Esophagus squamous epithelium (tissue), 5 donors: ENCODE measurements at places on chromosomes 1 and 21. TPM values are rescaled to one million over a fixed set of nuclear protein-coding genes. Genes with fewer than 3 reads are reported as not detected.
A peak's percentile ranks its signal among the peaks of the same experiment; 100 is the strongest.

TMEM79 gene
- 64.9 TPM for total RNA-seq

- H3K27ac ChIP-seq, result no peak overlapping the region
- no peak for DNase-seq
- no peaks in the 10 kb centered on the region for H3K27me3 ChIP-seq
- no peak overlapping the region for H3K4me3 ChIP-seq
- H3K36me3 ChIP-seq, result no peaks in the 10 kb centered on the region
- H3K4me1 ChIP-seq, result no peaks in the 10 kb centered on the region
These were observed 6.8 kb downstream of the TENT5C start for GRCh38 chr1:117612517-117613248.

DNA sequence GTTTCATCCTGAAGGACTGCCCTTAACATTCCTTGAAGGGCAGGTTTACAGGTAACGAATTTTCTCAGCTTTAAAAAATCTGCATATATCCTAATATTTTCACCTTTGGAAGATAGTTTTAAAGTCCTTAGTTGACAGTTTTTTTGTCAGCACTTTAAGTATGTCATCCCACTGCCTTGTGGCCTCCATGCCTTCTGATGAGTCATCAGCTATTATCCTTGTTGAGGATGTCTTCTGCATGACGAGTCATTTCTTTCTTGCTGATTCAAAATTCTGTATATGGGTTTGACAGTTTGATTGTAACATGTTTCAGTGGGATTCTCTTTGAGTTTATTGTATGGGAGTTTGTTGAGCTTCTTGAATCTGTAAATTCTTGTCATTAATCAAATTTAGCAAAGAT lies 500.6 kb downstream of the DISC1 start:
- no peaks in the 10 kb centered on the region for H3K4me1 ChIP-seq
- H3K27me3 ChIP-seq, result no peaks in the 10 kb centered on the region
- H3K27ac ChIP-seq, result no peak overlapping the region
- H3K4me3 ChIP-seq, result no peak overlapping the region
- H3K36me3 ChIP-seq, result no peaks in the 10 kb centered on the region
- no peak for DNase-seq

GRCh38 chr1:154975409-154976059 lies 1.1 kb downstream of the CKS1B start:
- H3K27me3 ChIP-seq, result no peaks in the 10 kb centered on the region
- peaks cover 27% of the 10 kb centered on the region for H3K36me3 ChIP-seq
- no peak for DNase-seq
- peak overlapping the region; percentile 96 for H3K27ac ChIP-seq
- peaks cover 54% of the 10 kb centered on the region for H3K4me1 ChIP-seq

- no peaks in the 10 kb centered on the region for H3K36me3 ChIP-seq
- H3K4me1 ChIP-seq, result peaks cover 22% of the 10 kb centered on the region
- peak overlapping the region; percentile 10 for H3K27ac ChIP-seq
- H3K27me3 ChIP-seq, result peaks cover 15% of the 10 kb centered on the region
- no peak overlapping the region for H3K4me3 ChIP-seq
- DNase-seq, result no peak
These were observed 4.8 kb downstream of the RUNX3 start for GRCh38 chr1:24925082-24925779.

FRRS1 gene
- 23.1 TPM for total RNA-seq

AKT3 gene
- 3.4 TPM for total RNA-seq

DNA sequence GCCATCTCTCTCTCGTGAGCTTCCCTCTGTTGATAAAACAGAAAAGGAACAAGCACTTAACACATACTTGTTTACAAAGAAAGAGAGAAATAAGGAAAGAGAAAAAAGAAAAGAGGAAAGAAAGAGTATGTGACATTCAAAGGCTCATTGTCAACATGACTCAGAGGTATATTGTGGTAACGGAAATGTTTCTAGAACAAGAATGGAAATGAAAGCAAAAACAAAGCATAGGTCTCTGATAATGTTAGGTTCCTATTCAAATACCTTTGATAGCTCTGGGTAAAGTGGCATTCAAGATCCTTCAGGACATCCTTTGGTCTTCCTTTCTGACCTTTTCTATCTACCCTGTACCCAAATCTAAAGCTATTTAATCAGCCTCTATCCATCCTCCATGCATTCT lies 67.4 kb upstream of the DMRTA2 start:
- H3K4me3 ChIP-seq, result no peak overlapping the region
- no peaks in the 10 kb centered on the region for H3K36me3 ChIP-seq
- no peak overlapping the region for H3K27ac ChIP-seq
- no peaks in the 10 kb centered on the region for H3K27me3 ChIP-seq
- DNase-seq, result no peak

CFHR2 gene
- total RNA-seq, result not detected

DNA sequence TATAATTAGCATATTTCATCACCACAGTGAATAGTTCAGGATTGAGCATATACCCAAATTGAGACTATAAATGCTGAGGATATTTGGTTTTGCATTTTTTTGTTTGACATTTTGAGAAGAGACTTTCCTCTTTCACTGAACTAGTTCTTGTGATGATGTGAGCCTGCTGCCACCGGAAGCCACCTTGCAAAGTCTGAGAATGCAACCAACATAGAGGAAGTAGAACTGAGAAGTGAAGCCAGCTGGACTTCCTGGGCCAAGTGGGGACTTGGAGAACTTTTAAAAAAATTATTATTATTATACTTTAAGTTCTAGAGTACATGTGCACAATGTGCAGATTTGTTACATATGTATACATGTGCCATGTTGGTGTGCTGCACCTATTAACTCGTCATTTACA lies 102.3 kb downstream of the RPE65 start:
- no peak for DNase-seq
- H3K4me3 ChIP-seq, result no peak overlapping the region
- H3K27ac ChIP-seq, result no peak overlapping the region
- no peaks in the 10 kb centered on the region for H3K27me3 ChIP-seq
- peaks cover 5% of the 10 kb centered on the region for H3K4me1 ChIP-seq

DNA sequence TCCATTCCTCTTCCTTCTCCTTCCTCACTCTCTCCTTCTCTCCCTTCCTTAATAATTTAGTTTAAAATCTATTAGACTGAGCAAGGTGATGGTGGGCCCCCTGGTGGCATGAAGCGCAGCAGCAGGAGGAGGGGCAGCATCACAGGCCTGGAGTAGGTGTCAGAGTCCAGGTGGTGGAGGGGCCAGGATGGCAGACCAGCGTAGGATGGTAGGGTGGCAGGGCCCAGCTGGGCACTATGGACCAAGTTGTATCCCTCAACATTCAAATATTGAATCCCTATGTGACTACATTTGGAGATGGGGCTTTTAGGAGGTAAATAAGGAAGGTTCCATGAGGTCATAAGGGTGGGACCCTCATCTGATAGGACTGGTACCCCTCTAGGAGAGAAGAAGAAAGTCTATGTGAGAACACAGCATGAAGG lies 61.0 kb downstream of the WDR4 start:
- H3K27me3 ChIP-seq, result no peaks in the 10 kb centered on the region
- DNase-seq, result no peak
- no peak overlapping the region for H3K27ac ChIP-seq
- H3K4me3 ChIP-seq, result no peak overlapping the region

DNA sequence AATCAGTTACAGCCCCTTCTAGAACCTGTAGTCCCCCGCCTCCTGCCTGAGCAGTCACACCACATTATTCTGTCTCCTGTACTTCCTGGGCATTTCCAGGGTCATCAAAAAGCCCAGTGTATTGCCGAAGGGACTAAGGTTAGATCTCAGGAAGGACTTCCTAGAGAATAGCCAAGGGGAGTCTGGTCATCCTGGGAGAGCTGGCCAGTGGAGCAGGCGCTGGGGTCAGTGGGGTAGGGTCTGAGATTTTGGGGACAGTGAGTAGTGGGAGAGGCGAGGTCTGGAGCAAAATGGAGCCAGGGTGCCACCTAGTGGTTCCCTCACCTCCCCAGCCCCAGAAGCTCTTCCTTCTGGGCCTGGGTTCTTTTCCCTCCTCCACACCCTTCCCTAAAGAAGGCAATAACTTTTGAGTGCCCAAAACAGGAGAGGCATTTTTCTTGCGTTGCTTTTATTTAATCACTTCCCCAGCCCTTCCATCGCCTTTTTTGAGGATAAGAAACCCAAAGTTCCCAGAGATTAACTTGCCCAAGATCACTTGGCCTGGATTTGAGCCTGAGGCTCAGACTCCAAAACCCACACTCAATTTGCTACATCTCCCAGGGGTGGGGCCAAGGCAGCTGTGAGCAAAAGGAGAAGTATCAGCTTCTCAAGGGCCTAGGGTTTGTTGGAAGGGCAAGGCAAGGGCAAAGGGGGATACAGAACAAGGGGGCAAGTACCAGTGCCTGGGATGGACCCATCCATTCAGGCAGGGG lies 7.3 kb upstream of the PMVK start:
- peak overlapping the region; percentile 98 for H3K27ac ChIP-seq
- no peak for DNase-seq
- H3K36me3 ChIP-seq, result peaks cover 3% of the 10 kb centered on the region
- peaks cover 64% of the 10 kb centered on the region for H3K4me1 ChIP-seq
- H3K4me3 ChIP-seq, result no peak overlapping the region

ARHGEF16 gene
- 23.9 TPM for total RNA-seq

GRCh38 chr1:151476083-151476482 lies 16.8 kb upstream of the POGZ start:
- H3K27ac ChIP-seq, result no peak overlapping the region
- no peak for DNase-seq
- no peaks in the 10 kb centered on the region for H3K36me3 ChIP-seq

- no peak overlapping the region for H3K4me3 ChIP-seq
- H3K36me3 ChIP-seq, result no peaks in the 10 kb centered on the region
- no peaks in the 10 kb centered on the region for H3K27me3 ChIP-seq
- DNase-seq, result no peak
- H3K27ac ChIP-seq, result no peak overlapping the region
- peaks cover 7% of the 10 kb centered on the region for H3K4me1 ChIP-seq
These were observed 31.4 kb upstream of the LMX1A start for GRCh38 chr1:165387961-165388360.

LAPTM5 gene
- total RNA-seq, result 7.4 TPM

- peak overlapping the region; percentile 79 for H3K27ac ChIP-seq
- no peaks in the 10 kb centered on the region for H3K36me3 ChIP-seq
- H3K4me1 ChIP-seq, result peaks cover 32% of the 10 kb centered on the region
- no peaks in the 10 kb centered on the region for H3K27me3 ChIP-seq
- H3K4me3 ChIP-seq, result no peak overlapping the region
- DNase-seq, result no peak
These were observed 11.4 kb upstream of the BCAR3 start for GRCh38 chr1:93692983-93693591.

DNA sequence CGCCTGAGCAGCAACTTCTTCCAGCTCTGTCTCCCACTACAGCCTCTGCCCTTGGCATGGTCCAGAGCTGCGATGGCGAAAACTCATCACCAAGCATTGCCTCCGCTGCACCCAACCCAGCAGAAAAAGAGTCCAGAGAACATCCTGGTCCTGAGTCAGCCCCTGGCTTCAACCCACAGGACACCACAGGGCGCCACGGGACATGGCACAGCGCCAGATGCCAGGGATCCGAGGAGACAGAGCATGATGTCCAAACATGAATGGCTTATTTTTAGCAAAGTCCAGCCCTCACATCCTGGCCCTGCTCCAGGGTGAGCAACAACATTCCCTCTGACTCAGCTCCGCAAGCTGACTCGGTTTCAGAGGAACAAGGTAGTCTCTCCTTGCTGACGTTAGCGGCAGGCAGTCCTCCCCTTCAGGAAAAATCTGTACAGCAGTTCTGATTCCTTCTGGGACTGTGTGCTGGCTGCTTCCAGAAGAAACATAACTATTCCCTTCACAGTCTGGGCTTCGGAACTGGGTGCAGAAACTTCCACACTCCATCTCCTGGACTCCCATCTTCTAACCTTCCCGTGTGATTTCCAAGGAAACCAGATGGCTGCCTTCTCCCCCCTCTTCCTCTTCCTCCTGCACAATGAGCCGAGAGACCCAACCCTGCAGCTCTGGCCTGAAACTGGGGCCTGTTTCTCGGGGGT lies 131.3 kb downstream of the TOMM20 start:
- H3K36me3 ChIP-seq, result no peaks in the 10 kb centered on the region
- H3K27me3 ChIP-seq, result no peaks in the 10 kb centered on the region
- DNase-seq, result peak; percentile 31

DNA sequence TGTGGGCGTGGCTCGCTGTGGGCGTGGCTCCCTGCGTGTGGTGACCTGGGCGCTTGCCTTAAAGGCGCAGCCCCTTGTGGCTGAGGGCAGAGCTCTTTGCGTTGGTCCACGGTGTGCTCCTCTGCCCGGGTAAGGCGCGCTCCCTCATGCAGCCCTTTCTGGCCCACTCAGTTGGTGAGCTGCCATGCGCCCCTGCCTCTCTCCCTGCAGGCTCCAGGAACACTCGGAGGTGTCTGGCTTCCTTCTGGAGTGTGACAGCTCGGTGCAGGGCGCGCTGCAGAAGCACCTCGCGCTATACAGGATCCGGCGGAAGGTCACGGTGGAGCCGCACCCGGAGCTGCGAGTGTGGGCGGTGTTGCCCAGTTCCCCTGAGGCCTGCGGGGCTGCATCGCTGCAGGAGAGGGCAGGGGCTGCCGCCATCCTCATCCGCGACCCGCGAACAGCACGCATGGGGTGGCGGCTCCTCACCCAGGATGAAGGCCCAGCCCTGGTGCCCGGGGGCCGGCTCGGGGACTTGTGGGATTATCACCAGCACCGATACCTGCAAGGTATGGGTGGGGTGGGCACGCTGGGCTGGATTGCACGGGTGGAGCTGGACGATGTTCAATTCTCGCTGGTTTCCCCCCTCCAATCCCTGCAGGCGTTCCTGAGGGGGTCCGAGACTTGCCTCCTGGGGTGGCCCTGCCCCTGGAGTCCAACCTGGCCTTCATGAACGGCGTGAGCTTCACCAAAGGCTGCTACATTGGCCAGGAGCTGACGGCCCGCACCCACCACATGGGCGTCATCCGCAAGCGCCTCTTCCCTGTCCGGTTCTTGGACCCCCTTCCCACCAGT lies 9.1 kb downstream of the IBA57 start:
- H3K27ac ChIP-seq, result no peak overlapping the region
- H3K27me3 ChIP-seq, result no peaks in the 10 kb centered on the region
- no peak overlapping the region for H3K4me3 ChIP-seq
- no peaks in the 10 kb centered on the region for H3K4me1 ChIP-seq

GRCh38 chr1:201245082-201245481 lies 38.2 kb upstream of the PKP1 start:
- peaks cover 40% of the 10 kb centered on the region for H3K27me3 ChIP-seq
- no peak overlapping the region for H3K4me3 ChIP-seq
- no peaks in the 10 kb centered on the region for H3K4me1 ChIP-seq
- H3K36me3 ChIP-seq, result no peaks in the 10 kb centered on the region

- DNase-seq, result peak; percentile 48
- H3K4me3 ChIP-seq, result peak within 1 kb of the TSS; percentile 84
- H3K27me3 ChIP-seq, result no peaks in the 10 kb centered on the region
- peak within 1 kb of the TSS; percentile 95 for H3K27ac ChIP-seq
- H3K4me1 ChIP-seq, result no peaks in the 10 kb centered on the region
These were observed at the start of gene UBQLN4 for GRCh38 chr1:156053768-156054499. UBQLN4 (minus strand) TSS chr1:156053798; CDS start chr1:156053701, 97 bp downstream.

- no peak overlapping the region for H3K27ac ChIP-seq
- no peak for DNase-seq
- no peaks in the 10 kb centered on the region for H3K36me3 ChIP-seq
- no peak overlapping the region for H3K4me3 ChIP-seq
- no peaks in the 10 kb centered on the region for H3K27me3 ChIP-seq
These were observed 14.6 kb upstream of the ACBD3 start for GRCh38 chr1:226201029-226201593.
